H9 (cell line): ENCODE measurements at places on chromosomes 13 and 19. TPM values are rescaled to one million over a fixed set of nuclear protein-coding genes. Genes with fewer than 3 reads are reported as not detected.

- DNase-seq = no peak
These were observed 69.5 kb downstream of the ZNF723 start for GRCh38 chr19:22901431-22902130.

DNA sequence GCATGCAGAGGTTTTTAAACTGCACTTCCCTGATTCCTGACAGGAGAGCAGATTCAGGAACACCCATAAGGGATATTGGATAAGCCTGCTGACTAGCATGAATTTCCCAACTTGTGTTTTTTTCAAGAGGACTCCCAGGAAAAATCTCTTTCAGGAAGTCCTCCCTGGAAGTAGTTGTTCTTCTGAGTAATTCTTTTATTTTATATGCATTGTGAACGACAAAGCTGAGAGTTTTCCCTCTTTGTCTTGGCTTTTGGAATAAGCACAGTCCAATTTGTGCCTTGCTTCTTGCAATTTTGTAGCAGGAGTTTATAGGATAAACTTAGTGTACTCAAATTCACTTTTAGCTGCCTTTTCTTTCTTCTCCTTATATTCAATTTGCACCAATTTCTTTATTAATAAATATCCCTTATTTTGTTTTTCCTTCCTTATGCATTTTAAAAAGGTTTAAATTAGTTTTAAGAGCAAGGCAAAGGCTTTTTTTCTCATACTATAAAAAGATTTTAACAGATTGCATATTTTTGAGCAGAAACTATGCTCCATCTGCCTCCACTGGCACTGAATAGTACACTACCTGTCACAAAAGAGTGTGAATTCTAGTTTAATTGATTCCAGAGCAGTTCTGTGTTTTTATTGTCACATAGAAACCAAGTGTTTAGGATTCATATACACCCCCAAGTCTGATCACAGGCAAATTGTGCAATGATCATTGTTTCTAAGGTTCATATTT lies 543.3 kb upstream of the SPRY2 start:
- no peak for DNase-seq

IRGC gene
- total RNA-seq = not detected in 2 replicates

METTL21C gene
- total RNA-seq = not detected in 2 replicates
